Muscle of back (tissue), 13 donors: ENCODE measurements at places on chromosomes 11 and 22.

GRCh38 chr22:44890416-44891292 is 119.2 kb downstream of the PHF21B start:
- DNase-seq, result no peak

DNA sequence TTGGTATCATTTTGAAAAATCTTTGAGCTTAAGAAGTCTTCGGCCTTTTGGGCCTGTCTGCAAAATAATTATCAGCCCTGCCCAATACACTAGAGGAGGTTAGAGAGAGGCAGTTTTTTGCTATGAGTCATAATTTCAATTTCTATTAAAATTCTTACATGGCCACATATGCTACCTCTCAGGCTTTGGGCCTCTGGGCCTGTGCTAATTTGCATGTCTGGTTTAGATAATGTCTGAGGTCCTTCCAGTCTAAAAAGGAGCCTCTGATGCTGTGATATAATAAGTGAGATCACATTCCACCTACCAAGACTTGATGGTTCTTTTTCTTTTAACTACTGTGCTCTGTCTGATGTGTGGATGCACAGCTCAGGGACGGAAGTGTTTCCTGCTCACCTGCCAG is 70.8 kb downstream of the KCNJ1 start:
- DNase-seq, result no peak

DNA sequence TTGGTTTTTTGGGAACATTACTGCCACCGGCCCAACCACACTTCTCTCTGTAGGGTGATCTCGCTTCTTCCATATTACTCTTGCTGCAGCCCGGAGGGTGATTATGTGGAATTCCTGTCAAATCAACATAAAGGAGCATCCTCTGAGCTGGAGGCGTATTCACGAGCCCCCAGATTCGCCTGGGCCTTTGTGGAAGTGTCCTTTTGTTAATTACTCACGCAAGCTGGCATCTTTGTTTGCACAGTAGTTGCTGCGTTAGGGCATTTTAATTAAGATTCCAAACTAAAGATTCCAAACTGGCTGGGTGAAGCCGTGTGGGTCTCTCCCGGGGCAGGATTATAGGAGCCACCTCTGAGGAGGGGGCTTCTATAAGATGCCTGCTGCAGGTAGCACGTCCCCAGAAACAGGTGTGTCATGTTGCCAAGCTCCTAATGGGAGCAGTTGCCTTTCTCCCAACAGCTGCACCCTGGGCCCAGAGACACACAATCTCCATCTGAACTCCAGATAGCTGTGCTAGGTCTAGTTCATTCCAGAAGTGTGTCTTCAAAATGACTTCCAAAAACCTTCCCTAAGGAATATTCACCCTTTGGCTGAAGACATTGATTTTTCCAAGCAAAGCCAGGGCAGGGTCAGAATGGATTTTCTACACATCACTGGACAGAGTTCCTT is 40.9 kb downstream of the SHISAL1 start:
- peak; percentile 40 for DNase-seq

DNA sequence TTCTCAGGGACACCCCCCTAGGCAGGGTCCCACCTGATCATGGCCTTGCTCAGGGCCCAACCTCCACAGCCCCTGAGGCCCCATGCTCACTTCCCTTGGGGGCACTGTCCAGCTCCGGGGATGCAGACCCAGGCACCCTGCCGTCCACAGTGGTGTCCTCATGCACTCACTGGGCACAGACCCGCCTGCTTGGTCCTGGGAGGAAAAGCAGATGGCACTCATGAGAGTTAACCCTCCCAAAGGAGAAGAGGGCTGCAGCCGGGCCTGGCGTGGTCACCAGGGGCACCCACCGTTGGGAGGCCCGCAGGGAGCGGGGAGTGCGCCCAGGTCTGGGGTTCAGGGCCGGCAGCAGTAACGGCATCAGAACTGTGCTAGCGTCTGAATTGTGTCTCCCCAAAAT is 1270.9 kb downstream of the BRD1 start:
- no peak for DNase-seq

DNA sequence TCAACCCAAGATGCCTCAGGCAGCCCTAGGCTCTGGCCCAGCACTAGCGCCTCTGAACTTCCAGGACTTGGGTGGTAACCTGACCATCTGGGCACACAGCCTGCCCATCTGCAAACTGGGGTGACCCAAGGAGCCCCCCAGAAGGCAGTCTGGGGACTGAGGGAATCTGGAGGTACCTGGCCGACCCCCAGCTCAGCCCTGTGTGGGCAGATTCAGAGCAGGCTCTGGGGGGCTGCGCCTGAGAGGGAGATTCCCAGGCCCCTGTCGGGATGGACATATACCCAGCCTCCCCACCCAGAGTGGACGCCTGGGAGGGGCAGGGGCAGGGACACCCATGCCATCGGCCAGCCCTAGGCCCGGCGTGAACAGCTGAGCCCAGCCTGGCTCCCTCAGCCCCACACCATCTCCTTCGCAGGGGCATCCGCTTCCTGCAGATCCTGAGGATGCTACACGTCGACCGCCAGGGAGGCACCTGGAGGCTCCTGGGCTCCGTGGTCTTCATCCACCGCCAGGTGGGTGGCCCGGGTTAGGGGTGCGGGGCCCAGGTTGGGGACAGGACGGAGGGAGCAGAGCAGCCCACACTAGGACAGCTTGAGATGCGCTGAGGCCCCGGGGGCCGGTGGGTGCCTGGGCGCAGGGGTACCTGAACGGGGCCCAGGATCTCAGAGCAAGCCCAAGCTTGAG is 126.9 kb downstream of the KCNQ1 start:
- DNase-seq, result no peak

DNA sequence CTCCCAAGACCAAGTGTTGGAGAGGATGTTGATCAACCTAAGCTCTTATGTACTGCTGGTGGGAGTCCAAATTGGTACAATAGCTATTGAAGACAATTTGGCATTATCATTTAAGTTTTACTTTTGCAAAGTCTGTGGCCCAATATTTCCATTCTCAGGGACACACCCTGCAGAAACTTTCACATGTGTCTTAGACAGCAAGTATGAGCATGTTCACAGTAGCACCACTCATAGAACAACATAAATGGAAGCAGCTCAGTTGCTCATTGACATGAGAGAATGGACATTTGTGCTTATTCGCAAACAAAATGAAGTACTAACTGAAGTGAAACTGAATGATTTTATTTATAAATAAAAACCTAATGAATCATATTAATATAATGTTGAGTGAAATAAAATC is 135.5 kb downstream of the NOX4 start:
- DNase-seq, result no peak

GRCh38 chr11:123815122-123815521 is 9.0 kb upstream of the OR6M1 start:
- peak; percentile 18 for DNase-seq

GRCh38 chr11:124930799-124931198 is 5.0 kb downstream of the HEPACAM start:
- no peak for DNase-seq

GRCh38 chr11:94537031-94537600 is 6.6 kb upstream of the FUT4 start:
- DNase-seq, result peak; percentile 34

GRCh38 chr11:9530901-9531625 is 42.4 kb upstream of the WEE1 start:
- no peak for DNase-seq

- no peak for DNase-seq
Observed at GRCh38 chr11:12853325-12853651, 155.8 kb upstream of the RASSF10 start.

- no peak for DNase-seq
Observed at GRCh38 chr11:86151174-86152005, 82.5 kb upstream of the PICALM start.

DNA sequence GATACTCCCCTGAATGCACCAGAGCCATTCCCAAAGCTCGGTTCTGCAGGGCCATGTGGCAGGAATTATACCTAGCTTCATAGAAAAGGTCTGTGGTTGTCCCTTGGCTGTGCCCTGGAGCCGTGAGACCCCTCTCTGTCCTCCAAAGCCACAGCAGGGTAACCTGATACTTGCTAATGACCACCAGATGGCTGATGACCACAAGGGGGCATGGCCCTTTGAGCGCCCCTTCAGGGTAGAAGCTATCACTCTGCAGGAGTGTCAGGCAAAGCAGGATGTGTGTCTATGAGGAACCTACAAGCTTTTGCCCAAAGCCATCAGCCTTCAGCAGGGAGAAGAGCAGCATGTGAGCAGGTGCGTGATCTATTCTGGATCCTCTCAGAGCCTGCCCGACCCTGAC is 95.3 kb downstream of the NTM start:
- DNase-seq, result no peak

GRCh38 chr11:131428853-131429252 is 58.4 kb downstream of the NTM start:
- no peak for DNase-seq

DNA sequence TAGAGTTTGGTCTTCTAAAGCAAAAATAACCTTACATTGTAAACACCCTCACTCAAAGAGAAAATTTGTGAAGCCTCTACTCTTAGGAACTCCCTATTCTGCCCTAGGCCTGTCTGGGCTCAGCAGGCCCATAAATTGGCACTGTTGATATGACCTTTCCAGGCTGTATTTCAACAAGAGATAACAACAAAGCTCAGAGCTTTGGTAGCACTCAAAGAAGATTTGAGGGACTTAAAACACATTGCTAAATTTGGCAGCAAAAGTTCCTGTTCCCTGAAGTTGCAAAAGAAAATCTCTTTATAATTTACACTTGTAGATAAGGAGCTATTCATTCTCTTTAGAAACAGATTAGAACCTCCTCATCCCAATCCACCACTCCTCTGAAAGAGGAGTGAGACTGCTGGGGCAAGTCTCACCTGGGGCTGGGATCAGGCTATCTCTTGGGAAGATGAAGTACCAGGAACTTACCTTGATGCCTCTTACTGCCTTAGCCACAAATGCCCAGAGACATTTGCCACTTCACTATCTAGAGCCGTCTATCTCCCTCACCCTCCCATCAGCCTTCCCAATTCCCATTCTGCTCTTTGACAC is 110.4 kb upstream of the AKIP1 start:
- DNase-seq, result no peak

DNA sequence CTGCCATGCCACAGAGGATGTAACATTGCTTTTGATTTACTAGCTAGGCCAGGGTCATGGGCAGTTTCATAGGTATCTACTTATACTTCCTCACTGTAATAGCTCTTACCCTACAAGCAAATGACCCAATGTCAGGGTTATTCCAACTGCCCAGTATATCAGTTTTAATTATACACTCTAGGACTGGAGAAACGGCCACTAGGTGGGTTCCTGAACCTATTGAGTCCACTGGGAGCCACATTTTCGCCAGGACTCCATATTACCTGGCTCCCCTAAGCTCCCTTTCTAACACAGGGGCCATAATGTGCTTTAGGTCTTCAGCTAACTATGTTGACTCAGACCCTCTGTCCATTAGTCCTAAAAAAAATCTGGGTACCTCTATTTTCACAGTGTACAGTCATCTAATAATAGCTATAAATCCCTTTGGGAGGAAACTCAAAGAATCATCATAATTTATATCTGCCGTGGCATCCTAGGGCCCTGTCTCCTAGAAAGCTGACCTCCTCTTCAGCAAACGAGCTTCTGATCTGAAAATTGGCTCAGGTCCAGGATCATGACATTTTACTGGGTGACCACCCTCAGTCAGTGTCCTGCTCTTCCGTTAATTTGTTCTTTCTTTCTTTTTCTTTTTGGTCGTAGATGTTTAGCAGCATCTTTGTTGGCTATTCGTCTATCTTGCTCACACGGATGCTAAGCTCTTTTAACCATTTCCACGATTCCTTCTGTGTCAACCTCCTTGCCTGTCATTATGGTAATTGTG is 244.3 kb downstream of the FAM76B start:
- DNase-seq, result no peak

DNA sequence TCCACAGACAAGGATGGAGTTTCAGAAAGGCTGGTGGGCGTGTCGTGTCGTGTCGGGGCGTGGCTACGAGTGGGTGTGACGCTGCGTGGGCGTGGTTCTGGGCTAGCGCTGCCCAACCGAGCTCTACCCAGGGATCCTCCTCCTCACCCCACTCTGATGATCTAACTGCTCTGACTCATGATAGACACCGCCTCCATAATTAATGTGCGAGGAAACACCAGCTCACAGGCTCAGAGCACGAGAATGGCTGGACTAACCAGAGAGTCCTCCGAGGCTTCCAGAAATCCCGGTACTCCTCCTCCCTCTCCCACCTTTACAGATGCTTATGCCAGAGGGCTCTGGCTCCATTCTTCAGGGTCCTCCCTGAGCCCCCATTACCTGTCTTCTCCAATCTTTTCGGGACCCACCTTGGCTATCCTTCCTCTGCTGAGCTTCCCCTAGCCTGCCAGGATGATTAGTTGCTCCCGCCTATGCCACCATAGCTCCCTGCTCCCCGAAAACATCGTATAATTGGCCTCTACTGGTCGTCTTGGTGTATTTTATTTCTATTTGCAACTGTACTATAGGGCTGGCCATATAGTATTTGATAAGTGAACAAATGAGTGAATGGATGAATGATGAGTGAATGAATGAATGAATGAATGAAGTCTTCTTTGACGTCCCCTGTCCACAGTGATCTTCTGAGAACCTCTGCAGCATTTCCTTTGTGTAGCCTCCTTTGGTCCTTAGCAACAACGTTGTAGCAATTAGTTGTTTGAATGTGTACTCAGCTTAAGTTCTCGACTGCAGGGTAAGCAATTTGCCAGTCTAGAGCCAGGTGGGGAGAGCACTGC is 21.7 kb downstream of the TMPRSS13 start:
- peak; percentile 87 for DNase-seq
